ENCODE measurements at places on chromosomes 4 and X.

- ATAC-seq = no peak
Measured at GRCh38 chr4:3516836-3517730, 15.1 kb downstream of the LRPAP1 start.

GRCh38 chrX:2817036-2817435 lies 11.7 kb upstream of the GYG2 start:
- ATAC-seq = no peak

DNA sequence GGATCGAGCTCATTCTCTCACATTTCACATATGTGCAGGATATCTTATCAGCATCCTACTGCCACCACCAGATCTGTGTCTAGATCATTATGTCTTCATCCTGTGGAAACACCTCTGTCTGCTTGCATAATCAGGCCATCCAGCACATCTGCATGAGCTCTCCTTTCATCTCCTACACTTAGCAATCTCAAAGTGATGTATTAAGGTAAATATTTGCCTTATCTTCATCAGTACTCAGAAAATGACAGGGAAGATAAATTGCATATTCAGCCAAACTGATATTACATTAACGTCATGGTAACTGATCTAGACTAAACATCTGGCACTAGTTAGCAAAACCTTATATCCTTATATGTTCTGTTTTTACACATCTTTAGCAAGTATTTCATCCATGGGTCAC lies 207.3 kb upstream of the PABPC4L start:
- no peak for ATAC-seq

DNA sequence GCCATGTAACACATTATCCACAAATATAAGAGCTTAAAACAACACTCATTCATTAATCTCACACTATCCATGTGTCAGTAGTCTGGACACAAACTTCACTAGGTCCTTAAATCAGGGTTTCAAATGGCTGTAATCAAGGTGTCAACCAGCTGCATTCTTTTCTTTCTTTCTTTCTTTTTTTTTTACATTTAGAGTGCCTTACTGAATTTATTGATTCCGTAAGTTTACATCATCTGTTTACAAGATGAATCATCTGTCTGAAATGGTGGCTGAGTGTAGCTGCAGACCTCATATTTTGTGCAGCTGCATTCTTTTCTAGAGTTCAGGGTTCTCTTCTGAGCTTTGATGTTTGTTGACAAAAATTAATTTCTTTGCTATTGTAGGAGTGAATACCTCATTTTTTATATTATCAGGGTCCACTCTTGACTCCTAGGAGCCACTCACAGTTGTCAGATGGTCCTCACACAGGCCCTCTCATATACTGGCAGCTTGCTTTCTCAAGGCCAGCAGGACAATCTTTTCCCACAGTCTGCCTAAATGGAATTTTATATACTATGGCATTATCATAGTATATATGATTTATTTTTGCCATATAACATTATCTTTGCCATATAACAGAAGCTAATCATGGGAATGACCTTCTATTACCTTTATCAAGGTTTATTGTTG lies 37.8 kb downstream of the SPOCK3 start:
- ATAC-seq = no peak

- no peak for ATAC-seq
Measured at GRCh38 chr4:82097504-82097903, 276.3 kb downstream of the HNRNPD start.

DNA sequence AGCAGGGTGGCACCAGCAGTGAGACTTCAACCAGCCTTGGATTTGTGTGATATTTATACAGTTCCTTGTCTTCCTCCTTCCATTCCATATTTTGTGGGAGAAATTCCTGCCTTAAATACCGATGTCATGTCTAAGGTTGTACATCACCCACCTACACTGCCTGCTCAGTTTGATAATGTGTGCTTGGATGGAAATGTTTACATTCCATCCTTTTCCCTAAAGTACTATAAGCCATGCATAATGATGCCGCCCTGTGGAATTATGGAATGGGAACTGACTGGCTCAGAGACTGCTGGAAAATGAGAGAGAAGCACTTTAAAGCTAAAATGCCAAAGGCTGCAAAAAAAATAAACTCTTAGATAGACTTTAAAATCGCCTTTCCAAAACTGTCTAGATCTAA lies 11.3 kb upstream of the GLUD2 start:
- no peak for ATAC-seq

- no peak for ATAC-seq
Measured at GRCh38 chr4:15918484-15919129, 19.9 kb downstream of the FGFBP1 start.

- ATAC-seq = no peak
Measured at GRCh38 chrX:155923200-155923599, 42.1 kb downstream of the VAMP7 start.

DNA sequence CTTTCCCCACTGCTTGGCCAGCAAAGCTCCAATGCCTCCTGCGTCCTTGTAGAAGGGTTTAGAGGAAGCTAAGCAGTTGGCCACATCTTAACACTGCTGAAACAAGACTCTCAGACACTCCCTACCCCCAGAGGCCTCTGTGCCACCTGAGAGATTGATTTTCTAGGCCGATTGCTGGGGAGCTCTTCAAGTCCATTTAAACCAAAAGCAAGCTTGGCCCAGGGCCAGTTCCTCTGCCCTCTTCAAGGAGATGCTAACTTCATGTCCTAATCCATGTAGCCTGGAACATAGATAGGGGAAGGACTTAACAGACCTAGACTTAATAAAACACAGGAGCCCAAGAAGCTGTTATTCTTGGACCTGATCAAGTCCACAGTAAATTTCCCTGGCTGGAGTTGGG lies 27.2 kb upstream of the FMR1NB start:
- no peak for ATAC-seq

DNA sequence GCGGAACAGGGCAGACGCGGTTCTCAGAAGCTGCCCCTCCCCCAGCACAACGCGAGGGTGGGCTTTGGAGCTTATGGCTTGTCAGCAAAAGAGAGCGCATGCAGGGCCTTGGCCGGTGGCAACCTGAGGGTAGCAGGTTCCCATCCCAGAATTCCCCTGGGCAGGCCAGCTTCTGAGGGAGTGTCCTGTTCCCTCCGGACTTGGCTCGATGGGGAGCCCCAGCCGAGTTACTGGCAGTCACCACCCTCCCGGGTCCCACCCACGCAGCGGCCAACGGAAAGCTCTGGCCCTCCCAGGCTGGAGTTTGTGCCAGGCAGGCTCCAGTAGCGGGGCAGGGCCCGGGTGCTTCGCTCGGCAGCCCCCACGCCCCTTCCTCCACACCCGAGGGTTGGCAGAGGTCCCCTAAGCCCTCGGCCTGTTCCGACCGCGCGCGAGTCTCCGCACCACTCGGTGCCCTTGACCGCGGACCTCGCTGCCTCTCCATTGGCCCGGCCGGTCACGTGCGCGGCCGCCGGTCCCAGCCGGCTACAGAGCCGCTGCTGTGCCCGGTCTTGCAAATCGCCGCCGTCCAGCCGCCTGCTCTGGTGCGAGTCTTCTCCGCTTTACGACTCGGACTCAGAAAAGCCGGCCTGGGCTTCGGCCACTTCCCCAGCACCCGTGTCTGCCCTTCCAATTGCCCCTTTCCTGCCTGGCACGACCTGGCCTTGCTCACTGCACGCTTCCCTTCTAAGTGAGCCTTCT lies 20.9 kb upstream of the MTM1 start:
- ATAC-seq = peak; percentile 34

- peak; percentile 99 for ATAC-seq
Measured at GRCh38 chr4:77734928-77735327, 84.2 kb downstream of the CNOT6L start.

DNA sequence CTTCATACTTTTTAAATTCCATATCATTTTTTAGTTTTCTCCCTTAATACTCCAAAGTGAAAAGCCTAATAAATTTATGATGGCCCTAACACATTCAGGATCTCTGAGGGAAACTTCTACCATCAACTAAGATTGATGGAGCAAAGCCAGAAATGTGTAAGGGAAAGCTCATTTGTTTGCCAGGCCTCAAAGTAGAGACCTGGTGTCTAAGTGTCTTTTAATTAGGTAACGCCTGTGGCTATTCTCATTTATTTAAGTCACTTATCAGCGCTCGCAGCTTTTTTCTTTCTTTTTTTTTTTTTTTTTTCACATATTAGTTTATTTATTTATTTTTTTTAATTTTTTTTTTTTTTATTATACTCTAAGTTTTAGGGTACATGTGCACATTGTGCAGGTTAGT lies 242.4 kb downstream of the TMA16 start:
- no peak for ATAC-seq

GRCh38 chrX:49991758-49992157 lies 69.4 kb downstream of the CLCN5 start:
- no peak for ATAC-seq

DNA sequence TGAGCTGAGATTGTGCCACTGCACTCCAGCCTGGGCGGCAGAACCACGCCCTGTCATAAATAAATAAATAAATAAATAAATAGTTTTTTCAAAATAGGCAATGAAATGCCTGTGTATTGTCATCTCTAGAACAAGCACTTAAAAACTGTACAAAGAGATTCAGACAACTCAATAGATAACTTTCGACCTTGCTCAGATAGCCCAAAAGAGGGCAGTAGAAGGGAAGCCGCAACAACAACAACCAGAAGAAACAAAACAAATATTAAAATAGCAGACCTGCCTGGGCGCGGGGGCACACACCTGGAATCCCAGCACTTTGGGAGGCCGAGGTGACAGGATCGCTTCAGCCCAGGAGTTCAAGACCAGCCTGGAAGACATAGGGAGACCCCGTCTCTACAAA lies 9.4 kb upstream of the CLDN34 start:
- no peak for ATAC-seq

DNA sequence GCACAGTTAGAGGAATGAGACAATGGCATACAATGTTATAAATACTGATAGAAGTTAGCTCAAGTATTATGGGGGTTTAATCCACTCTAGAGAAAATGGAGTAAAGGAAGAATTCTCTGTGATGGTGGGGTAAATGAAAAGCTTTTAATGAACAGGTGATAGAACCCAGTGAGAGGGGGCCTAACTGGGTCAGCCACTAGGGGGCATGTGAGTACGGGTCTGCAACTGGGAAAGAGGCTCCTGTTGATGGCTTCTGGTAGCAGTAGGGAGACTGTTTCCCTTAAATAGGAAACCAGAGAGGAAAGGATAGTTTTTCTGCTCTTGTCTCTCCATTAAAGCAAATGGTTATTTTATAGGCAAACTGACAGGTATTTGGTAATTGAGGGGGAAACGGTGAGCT lies 132.8 kb upstream of the GPR101 start:
- no peak for ATAC-seq

All from activated CD4-positive, CD25-positive, alpha-beta regulatory T cell treated with anti-CD3 and anti-CD28 coated beads, Interleukin-2, amount 50 U/mL, for 24 hours (primary cell).